ENCODE measurements at places on chromosomes 1 and 21.
A peak's percentile ranks its signal among the peaks of the same experiment; 100 is the strongest.

GRCh38 chr1:15966081-15966955 lies 9.6 kb downstream of the ZBTB17 start:
- DNase-seq, result no peak

GRCh38 chr1:40819101-40819500 lies 35.5 kb downstream of the KCNQ4 start:
- no peak for DNase-seq

GRCh38 chr1:14623090-14623489 lies 24.6 kb downstream of the KAZN start:
- DNase-seq, result no peak

DNA sequence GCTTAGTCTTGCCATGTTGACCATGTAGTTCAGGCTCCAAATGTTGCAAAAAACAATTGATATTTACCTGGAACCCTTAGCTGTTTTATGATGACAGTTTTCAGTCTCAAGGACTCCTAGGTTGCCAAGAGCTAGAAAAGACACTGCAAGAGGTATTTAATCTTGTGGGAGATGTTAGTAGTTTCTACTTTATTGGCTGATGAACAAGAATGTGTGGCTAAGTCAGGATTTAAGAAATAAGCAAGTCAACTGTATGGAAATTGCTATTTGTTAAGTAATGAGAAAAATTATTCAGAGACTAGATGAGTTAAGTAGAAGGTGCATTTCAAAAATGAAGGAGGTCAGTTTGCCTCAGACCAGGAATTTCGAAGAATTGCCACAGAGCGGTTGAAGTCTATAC lies 639.7 kb upstream of the USP24 start:
- DNase-seq, result no peak

GRCh38 chr1:14704846-14705245 lies 106.4 kb downstream of the KAZN start:
- no peak for DNase-seq

DNA sequence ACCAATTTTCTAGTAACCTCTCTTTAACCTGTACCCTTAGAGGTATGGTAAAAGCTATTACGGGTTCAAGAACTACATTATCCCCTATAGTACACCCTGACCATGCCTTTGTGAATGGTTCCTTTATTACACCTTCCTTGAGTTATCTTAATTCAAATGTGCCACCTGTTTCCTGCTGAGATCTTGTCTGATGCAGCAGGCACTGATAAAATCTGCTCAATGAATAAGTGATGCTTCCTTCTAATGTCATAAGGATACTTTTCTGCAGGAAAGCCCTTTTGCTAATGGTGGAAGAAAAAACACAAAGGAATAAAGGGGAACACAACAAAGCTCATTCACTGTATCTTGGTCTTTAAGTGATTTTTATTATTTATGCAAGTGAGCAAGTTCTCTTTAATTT lies 25.8 kb downstream of the INTS7 start:
- DNase-seq, result no peak

- DNase-seq, result no peak
Observed at GRCh38 chr1:115426231-115426771, 88.3 kb upstream of the NGF start.

- DNase-seq, result no peak
Observed at GRCh38 chr1:109790735-109791494, 27.2 kb upstream of the EPS8L3 start.

- no peak for DNase-seq
Observed at GRCh38 chr1:244860914-244861610, 3.3 kb downstream of the HNRNPU start.

GRCh38 chr1:233935297-233935868 lies 30.9 kb downstream of the SLC35F3 start:
- no peak for DNase-seq

- no peak for DNase-seq
Observed at GRCh38 chr1:104235141-104235540, 485.4 kb downstream of the AMY1C start.

DNA sequence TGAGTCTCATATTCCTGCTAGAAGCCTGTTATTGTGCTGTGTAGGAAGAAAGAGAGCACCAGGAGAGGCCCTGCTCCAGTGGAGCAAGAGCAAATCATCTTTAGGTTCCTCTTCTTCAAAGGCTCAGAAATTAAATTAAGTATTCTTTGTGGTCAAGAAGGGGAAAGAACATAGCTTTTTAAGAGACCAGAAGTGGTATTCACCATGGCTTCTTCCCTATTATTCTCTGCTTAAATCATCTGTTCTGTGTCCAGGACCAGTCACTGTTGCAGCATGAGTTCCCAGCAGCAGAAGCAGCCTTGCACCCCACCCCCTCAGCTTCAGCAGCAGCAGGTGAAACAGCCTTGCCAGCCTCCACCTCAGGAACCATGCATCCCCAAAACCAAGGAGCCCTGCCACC lies 1.1 kb downstream of the SPRR1B start:
- no peak for DNase-seq

DNA sequence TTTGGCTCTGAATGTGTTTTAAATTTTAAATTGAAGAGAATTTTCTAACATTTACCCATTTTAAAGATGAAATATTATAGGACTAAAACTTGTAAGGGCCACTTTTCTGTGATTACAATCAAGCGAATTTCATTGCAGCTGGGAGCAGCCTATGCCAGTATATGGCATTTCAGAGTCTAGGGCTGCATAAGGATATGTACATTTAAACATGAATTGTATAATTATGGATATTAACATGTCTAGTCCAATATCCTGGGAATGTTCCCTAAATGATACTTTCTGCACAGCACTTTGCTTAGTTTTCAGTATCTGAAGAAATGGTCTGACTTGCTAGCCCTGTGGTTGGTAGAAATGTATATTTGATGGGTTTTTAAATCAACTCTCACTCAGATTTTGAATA lies 8.4 kb downstream of the KCNJ15 start:
- no peak for DNase-seq

DNA sequence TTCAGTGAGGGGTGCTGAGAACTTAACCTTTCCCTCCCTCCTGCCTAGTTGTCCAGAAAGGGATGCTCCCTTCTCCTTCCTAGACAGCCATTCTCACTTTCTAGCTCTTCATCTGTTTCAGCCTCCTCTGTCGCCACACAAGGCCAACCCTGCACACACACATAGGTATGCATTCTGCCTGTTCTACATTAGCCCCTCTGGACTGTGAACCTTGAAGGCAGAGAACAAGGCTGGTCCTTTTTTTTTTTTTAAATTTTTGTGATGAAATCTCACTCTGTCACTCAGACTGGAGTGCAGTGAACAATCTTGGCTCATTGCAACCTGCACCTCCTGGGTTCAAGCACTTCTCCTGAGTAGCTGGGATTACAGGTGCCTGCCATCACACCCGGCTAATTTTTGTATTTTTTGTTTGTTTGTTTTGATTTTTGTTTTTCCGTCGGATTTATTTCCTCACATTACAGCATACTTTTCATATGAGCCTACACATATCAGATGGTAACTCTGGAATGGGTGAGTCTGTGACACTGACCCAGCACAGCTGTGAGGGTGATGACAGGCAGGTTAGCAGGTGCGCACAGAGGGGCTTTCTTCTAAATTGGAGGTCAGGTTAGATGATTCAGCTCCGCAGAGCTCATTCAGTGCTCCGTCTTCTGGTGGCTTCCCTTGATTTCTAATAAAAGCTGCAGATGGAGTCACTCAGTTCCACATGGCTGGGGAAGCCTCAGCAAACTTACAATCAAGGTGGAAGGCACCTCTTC lies 4.9 kb upstream of the AKR1A1 start:
- no peak for DNase-seq

- DNase-seq, result no peak
Observed at GRCh38 chr1:119964673-119965363, 68.5 kb upstream of the ADAM30 start.

DNA sequence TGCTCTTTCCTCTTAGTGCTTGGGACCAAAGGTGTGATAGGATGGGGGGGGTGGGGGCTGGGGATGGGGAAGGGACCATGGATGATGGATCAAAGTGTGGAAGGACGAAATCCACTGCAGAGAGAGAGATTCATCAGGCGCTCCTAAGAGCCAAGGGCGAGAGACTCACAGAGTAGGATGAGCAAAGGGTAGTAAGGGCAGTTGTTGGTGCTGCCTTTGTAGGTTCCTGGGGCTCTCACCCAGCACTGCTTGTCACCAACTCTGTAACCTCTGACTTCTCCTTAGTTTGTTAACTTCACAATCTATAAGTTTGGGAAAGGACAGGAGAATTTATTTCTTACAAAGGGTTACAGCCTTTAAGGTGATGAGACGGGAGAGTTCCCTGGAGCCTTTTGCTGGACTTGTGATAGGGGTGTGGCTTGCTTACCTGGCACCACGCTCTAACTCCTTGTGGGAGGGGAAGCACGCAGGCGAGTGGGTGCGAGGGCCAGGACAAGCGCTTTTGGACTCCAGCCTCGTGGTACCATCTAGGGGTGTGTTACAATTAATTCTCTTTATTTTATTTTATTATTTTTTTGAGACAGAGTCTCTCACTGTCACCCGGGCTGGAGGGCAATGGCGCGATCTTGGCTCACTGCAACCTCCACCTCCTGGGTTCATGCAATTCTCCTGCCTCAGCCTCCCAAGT lies 1.6 kb upstream of the PDXK start:
- DNase-seq, result no peak

DNA sequence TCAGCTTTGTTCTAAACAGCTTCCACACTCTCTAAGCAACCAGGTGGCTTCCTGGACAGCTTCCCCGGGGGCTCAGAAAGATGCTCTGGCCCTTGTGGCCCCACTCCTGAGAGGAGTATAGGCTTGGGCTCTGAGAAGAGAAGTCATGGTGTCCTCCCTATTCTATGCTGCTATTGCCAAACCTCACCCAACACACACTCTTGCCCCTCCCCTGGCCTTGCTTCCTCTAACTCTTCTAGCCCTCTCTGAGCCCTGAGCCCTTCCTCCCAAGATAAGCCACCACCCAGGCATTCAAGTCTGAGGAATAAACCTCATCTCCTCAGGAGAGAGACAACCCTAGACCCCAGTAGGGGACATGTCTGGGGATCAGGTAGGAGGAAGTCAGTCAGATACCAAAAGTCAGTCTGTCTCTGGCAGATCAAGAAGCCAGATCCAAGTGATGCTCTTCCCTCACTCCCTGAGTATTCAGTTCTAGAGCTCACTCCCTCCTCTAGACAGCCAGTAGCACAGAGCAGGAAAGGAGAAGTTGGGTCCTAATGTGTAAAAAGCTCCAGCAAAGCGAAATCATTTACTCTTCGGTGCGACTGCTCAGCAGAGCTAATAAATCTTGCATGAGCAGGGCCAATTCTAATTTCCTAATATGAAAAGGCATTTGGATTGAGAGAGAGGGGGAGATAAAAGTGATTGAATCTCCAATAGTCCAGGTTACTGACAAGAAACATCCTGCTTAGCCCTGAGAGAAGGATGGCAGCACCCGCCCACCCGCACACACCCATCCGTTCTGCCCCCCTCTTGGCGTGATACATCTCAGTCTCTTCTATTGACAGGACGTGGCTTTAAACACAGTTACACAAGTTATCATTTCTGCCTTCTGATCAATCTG lies 50.5 kb downstream of the DMAP1 start:
- no peak for DNase-seq

- DNase-seq, result no peak
Observed at GRCh38 chr1:100927276-100927675, 31.4 kb downstream of the SLC30A7 start.

- DNase-seq, result no peak
Observed at GRCh38 chr1:223038288-223039006, 104.6 kb downstream of the TLR5 start.

DNA sequence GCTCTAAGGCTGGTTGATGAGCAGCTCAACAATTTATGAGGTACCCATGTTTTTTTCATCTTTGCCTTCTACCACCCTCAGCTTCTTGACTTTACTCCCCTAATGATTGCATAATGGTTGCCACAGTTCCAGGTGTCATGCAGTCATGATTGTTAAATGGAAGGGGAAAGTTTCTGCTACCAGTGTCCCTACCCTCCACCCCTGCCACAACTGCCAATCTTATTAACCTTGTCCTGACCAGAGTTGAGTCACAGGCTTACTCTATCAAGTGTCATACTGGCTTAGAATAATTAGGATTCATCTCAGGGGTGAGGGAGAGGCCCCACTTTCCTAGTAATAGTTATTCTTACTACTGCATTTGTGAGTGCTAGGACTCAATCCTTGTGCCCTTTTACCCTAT lies 7.9 kb upstream of the FUBP1 start:
- DNase-seq, result no peak

GRCh38 chr1:11025618-11026017 lies 13.2 kb downstream of the TARDBP start:
- peak; percentile 42 for DNase-seq

DNA sequence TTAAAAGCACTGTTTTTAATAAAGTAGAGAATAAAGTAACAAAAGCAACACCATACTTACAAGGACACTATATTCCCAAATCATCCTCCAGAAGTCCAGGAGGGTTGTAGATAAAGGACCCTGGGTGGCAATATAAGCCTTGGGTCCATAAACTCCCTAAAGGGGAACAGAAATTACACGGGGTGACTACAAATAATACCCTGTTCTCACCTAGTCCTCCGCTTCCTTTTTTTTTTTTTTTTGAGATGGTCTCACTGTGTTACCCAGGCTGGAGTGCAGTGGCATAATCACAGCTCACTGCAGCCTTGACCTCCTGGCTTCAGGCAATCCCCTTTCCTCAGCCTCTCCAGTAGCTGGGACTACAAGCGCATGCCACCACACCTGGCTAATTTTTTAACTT lies 13.1 kb downstream of the PTPN22 start:
- DNase-seq, result no peak

DNA sequence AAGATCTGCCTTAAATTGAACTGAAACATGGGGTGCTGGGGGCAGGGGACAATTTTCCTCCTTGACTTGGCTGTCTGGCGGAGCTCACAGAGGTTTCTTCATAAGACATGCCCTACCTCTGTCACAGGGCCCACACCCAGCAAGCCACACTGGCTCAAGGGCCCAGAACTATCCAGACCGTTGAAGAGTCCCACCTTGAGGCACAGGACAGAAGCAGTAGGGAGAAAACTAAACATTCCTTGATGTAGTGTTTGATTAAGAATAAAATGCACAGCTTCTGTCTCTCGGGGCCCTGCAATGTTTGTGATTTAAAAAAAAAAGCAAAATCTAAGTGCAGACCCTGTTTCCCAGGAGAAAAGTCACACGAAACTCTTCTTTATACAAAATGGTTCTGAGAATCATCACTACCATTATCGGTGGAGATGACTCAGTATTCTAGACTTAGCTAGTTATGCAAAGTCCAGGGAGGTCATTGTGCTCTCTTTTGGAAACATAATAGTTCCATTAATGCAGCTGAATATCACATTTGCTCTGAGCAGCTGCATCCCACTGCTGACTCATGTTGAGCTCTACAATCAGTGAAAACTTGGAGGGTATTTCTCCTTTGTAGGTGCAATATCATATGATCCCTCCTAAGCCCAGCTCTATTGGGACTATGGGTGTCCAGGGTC lies 53.6 kb upstream of the DIRAS3 start:
- no peak for DNase-seq

GRCh38 chr1:23619299-23620188 lies 60.2 kb upstream of the ID3 start:
- peak; percentile 47 for DNase-seq

- DNase-seq, result no peak
Observed at GRCh38 chr1:6523566-6523965, 30.7 kb downstream of the NOL9 start.

- DNase-seq, result no peak
Observed at GRCh38 chr1:3067671-3068563, 1.1 kb upstream of the PRDM16 start.

Data from NCI-H2227 treated with DMSO at 0.1 percent for 48 hours (cell line).